ENCODE measurements at places on chromosomes 5 and 9.

DNA sequence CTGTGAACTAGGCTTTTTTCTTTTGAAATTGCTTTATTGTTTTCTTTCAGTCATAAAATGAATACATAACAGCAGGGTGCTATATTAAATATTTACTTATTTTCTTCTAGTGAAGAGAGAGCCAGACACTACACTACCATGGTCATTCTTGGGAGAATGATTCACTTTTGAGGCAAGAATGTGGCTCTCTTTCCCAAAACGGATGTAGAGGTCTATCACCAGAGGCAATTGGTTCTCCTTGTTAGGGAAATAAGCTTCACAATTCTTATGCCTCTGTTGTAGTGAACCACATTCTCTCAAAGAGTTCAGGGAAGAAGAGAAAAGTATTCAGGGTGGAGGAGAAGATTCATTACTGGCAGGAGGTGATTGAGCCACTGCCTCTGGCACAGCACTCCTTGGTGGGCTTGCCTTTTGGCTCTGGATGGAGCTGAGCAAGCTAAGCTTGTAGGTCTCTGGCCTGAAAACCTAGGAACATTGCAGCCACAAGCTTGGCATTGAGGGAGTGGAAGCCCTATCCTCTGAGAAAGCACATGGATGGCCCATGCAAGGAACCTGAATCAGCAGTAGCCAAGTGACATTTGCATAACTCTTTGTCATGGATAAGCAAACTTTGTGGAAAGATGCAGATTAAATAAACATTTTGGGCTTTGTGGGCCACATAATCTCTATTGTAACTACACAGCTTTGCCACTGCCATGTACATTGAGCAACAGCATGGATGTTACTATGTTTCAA is 179.0 kb upstream of the TNC start:
- no peak for DNase-seq

GRCh38 chr5:28234356-28234968 is 1196.1 kb upstream of the CDH9 start:
- no peak for DNase-seq

DNA sequence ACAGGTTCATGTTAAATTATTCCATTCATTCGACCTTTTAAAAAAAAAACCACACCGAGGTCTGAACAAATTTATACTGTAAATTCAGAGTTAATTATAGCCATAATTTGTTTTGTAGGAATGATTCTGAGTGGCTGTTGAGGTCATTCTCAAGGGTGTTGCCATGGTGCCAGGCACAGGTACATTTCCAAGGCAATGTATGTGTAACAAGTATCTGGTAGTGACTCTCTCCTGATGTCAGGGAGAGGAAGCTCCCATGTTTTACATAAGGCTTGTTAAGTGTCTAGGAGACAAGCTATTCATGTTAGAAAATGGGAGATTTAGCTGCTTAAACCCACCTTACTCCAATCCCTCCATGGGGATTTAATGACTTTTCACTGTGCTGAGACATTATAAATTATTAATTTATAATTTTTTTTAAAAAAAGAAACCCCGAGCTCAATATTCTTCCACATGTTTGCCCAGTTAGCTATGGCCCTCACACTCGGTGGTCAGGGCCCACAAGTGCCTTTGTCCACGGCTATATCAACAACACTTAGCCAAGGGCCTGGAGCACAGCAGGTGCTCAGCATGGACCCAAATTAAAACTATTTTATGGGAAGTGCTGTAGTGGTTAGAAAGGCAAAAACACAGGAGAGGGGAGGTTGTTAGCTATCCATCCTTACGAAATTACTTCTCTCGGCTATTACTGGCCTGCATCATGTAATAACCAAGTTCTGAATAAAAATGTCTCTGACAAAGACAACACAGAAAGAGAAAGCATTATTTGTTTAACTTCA is 154.6 kb upstream of the GNA14 start:
- DNase-seq: no peak

GRCh38 chr5:37730896-37731455 is 108.9 kb downstream of the GDNF start:
- DNase-seq: no peak

DNA sequence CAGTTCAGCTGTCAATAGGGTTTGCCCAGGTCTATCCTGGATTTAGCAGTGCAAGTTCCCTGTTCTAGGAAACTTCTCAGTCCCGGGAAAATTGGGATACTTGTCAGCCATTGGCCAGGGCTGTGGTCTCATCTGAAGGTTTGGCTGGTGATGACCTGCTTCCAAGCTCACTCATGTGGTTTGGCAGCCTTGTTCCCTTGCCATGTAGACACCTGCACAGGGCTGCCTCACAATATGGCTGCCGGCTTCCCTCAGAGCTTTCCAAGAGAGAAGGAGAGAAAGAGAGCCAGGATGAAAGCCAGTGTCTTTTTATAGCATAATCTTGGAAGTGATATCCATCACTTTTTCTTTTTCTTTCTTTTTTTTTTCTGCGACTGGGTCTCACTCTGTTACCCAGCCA is 37.7 kb upstream of the HMCN2 start:
- DNase-seq: no peak

GRCh38 chr5:159017786-159018185 is 81.9 kb downstream of the EBF1 start:
- no peak for DNase-seq

GRCh38 chr9:134099123-134099761 is 31.4 kb upstream of the BRD3 start:
- DNase-seq: peak; percentile 68

- DNase-seq: no peak
Measured at GRCh38 chr5:90529939-90530677, 724 bp upstream of the LYSMD3 start.

DNA sequence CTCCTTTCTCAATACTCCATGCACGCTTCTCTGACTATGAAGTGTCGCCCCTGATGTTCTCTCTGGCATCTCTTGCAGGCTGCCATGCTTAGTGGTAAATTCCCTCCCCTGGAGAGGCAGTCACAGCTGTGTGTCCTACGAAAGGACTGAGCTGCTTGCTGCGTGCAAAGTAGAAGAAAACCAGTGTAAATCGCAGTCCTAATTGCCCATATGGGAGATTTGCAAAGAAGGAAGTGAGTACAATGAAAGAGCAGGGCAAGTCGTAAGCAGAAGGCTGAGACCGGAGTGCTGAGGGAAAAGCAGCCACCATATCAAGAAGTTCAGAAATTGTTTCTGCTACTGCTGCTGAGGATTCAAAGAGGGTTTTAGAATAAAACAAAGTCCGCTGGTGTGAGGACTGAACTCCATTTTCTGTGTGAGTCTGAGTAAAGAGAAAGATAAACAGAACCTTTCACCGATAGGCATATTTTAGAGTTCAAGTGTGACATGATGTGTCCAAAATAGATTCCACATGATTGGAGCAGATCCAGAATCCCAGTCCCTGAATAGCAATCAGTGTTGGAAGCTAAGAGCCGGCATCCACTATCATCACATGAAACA is 507.8 kb upstream of the MPDZ start:
- DNase-seq: no peak

DNA sequence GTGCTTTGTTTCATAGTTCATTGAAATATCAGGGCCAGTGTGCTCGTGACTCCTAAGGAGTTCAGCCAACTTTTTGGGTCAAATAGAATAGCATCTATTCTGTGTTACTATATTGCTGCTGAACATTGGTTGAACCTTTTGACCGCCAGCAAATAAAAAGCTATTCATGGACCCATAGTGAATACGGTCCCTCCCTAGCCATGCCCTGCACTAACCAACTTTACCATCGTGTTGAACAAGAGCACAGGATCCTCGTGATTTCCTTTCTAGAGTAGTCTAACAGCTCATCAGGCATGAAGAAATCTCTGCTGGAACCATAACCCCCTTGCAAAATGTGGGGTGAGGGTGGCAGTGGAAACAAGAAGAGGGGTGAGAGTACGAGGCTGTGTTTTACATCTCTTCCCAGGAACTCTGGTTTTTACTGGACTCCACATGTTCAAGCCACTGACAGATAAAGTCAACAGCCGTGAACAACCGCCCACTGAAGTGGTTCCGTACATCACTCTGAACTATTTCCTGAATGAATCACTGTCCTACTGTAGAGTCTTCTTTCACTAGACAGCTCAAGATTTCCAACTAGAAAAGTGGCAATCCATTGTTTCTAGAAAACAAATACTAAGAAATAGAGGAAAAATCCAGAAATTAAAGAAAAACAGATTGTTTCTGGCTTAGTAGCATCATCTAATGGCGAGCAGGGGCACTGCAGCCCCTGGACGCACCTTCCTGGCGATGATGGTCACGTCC is 70.1 kb upstream of the SPATA31E1 start:
- DNase-seq: peak; percentile 36

DNA sequence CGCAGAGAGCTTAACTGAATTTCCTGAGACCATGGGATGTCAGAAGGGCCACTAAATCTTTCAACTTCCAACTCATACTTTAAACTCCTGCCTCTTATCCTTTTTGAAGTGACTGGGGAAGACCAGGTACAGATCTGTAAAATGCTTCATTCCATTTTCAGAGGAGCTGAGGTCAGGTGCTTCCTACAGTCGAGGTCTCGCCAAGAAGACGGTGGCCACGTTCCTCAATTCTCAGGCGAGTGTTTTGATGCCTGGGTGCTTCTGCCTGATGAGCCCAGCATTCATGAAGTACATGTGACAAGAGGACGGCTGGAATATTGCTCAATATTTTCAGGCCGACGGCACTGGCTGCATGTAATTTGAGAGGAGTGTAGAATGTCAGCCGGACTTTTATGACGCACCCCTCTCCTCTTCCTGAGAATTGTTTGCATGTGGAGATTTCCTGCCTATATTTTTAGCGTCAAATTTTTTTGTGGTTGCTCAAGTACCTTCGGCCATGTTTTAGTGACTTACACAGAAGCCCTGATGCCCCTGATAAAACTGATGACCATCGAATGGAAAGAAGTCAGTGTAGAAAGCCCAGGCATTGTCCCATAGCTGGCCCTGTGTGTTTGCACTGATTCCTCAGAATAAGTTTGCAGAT is 38.8 kb upstream of the GLRX start:
- peak; percentile 80 for DNase-seq

DNA sequence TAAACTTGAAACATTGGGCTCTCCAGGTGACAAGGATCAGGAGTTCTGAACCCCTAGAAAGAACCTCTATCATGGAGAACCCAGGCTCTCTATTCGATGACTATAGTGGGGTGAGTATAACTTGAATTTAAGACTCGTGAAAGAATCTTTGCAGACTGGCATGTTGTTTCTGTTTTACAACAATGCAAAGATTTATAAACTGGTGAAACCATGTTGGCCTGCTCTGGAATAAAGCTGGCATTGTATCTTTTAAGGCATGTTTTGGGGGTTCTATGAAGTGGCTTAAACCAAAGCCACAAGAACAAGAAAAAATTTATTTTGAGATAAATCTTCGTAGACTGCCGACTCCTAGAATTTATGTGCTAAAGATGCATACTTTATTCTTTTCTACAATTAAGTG is 9.8 kb upstream of the GDNF start:
- no peak for DNase-seq

- DNase-seq: no peak
Measured at GRCh38 chr5:85921590-85921989, 696.2 kb upstream of the COX7C start.

DNA sequence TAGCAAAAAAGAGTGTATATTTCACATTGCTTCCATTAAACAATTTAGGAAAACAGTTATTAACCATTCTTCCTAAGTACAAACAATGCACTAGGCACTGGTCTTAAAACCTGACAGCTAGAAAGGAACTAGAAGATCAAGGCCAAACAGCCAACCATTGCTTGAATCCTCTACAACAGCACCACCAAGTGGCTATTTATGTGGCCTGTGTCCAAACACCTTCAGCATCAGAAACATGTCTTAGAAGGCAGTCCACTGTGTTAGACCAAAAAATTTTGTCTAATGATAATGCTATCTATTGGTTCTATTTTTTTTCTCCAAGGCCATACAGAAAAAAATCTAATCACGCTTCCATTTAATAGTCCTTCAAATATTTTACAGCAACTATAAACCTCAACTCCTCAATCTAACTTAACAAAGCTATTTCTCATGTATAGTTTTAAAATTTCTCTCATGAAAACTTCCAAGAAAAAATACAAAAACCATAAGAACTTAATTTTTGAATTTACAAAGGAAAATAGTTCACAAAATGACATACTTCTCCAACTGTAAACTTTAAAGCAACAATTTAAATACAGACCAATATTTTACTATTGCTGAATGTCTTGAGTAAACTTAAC is 36.1 kb downstream of the CAAP1 start:
- DNase-seq: peak; percentile 14

GRCh38 chr5:133698646-133699526 is 86.5 kb upstream of the FSTL4 start:
- no peak for DNase-seq

DNA sequence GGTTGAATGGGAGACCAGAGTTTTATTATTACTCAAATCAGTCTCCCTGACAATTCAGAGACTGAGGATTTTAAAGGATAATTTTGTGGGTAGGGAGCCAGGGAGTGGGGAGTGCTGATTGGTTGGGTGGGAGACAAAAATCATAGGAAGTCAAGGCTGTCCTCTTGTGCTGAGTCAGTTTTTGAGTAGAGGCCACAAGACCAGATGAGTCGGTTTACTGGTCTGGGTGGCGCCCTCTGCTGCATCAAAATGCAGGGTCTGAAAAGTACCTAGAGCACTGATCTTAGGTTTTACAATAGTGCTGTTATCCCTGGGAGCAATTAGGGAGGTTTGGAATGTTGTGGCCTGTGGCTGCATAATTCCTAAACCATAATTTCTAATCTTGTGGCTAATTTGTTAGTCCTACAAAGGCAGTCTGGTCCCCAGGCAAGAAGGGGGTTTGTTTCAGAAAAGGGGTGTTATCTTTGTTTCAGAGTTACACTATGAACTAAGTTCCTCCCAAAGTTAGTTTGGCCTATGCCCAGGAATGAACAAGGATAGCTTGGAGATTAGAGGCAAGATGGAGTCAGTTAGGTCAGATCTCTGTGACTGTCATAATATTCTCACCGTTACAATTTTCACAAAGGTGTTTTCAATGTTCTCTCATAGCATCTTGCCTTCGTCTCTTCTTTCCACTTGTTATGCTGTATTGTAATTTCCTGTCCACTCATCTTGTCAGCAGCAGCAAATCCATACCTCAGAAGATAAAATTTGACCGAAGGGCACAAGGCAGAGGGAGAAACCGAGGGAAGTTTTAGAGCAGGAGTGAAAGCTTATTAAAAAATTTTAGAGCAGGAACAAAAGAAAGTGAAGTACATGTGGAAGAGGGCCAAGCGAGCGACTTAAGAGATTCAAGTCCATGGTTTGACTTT is 59.2 kb upstream of the CLINT1 start:
- peak; percentile 55 for DNase-seq

DNA sequence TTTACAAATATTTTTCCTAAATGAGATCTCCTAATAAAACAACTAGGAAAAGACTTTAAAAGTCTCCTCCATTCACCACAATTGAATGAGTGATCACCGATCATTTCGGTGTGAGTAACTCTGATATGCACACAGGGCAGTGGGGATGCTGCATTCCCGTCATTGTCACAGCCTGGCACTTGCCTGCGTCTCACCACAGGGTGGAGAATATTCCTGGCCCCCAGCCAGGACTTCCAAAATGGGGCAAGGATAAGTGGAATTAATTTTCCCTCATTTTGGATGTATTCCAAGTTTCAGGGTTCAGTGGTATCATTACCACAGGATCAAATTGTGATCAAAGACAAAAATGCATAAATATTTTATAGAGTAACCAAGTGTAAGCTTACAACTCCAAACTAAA is 107.1 kb downstream of the CTNND2 start:
- no peak for DNase-seq

Data from CD4-positive, alpha-beta T cell treated with Interleukin-4 for 1 hour (primary cell).